Naive thymus-derived CD8-positive, alpha-beta T cell (primary cell): ENCODE measurements at places on chromosomes 1 and 21. TPM values are rescaled to one million over a fixed set of nuclear protein-coding genes. Genes with fewer than 3 reads are reported as not detected.

DNA sequence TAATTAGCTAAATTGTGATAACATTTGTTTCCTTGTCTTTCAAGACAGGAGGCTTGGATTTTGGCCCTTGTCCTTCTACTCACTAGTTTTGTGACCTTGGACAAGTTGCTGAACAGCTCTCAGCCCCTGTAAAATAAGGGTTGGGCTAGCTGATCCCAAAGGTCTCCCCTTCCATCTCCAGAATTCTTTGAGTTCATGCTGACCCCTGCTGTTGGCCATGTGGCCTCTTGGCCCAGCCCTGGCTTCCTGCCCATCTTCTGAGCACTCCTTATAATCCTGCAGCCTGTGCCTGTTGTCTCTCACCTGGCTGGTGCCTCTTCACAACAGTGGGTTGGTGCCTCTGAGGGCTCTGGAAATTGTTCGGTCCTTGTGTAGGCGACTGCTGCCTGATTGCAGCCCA lies 10.1 kb downstream of the PTGFRN start:
- H3K27me3 ChIP-seq, result no peaks in the 10 kb centered on the region
- peaks cover 4% of the 10 kb centered on the region for H3K4me1 ChIP-seq
- no peak overlapping the region for H3K27ac ChIP-seq
- no peak overlapping the region for H3K4me3 ChIP-seq
- no peak for DNase-seq

KLF17 gene
- not detected for total RNA-seq

- H3K27me3 ChIP-seq, result peaks cover 23% of the 10 kb centered on the region
- H3K4me3 ChIP-seq, result no peak overlapping the region
- peaks cover 13% of the 10 kb centered on the region for H3K4me1 ChIP-seq
Observed at GRCh38 chr1:236608930-236609726, 4.8 kb upstream of the HEATR1 start.

GRCh38 chr1:210477328-210477924 lies 148.7 kb downstream of the HHAT start:
- H3K27me3 ChIP-seq, result no peaks in the 10 kb centered on the region
- no peaks in the 10 kb centered on the region for H3K4me1 ChIP-seq
- H3K36me3 ChIP-seq, result no peaks in the 10 kb centered on the region
- H3K4me3 ChIP-seq, result no peak overlapping the region
- DNase-seq, result no peak

GRCh38 chr1:2290595-2291510 lies 62.7 kb downstream of the SKI start:
- peak overlapping the region; percentile 97 for H3K27ac ChIP-seq
- H3K27me3 ChIP-seq, result no peaks in the 10 kb centered on the region
- peak; percentile 72 for DNase-seq
- H3K36me3 ChIP-seq, result peaks cover 7% of the 10 kb centered on the region
- H3K4me3 ChIP-seq, result peak overlapping the region; percentile 87
